ENCODE measurements at places on chromosomes 4 and X. TPM values are rescaled to one million over a fixed set of nuclear protein-coding genes. Genes with fewer than 3 reads are reported as not detected.

Gene RNF175
- 1.0 TPM for total RNA-seq

Gene REPS2
- total RNA-seq: 7.9 TPM

Gene BTK
- total RNA-seq: 21.0 TPM

DNA sequence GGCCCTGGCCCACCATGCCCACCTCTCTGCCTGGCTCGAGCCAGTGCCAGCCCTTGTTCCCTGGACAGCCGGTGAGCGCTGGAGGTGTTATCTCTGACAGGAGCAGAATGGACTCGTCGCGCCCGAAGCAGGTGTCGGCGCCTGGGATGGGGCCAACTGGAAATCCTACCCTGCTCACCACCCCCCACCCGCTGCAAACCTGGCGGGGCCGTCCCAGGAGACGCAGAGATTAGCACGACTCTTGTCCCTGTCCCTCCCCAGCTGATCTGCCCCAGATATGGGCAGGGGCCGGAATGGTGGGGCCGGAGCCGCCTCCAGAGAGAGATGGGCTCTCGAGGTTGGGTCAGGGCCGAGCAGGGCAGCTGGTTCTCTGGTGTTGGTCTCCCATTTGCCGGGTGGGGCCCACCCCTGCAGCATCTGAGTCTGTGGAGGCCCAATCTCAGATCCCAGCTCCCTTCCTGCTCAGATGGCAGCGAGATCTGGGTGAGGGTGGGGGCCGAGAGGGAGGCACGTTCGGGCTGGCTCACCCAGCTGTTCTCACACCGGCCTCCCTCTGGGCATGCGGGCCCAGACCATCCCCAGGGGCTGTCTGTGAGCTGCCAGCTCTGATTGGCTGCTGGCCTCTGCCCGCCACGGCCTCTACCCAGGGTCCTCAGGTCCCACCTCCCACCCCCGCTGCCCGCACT lies 20.1 kb upstream of the FGFR3 start:
- no peak for DNase-seq

DNA sequence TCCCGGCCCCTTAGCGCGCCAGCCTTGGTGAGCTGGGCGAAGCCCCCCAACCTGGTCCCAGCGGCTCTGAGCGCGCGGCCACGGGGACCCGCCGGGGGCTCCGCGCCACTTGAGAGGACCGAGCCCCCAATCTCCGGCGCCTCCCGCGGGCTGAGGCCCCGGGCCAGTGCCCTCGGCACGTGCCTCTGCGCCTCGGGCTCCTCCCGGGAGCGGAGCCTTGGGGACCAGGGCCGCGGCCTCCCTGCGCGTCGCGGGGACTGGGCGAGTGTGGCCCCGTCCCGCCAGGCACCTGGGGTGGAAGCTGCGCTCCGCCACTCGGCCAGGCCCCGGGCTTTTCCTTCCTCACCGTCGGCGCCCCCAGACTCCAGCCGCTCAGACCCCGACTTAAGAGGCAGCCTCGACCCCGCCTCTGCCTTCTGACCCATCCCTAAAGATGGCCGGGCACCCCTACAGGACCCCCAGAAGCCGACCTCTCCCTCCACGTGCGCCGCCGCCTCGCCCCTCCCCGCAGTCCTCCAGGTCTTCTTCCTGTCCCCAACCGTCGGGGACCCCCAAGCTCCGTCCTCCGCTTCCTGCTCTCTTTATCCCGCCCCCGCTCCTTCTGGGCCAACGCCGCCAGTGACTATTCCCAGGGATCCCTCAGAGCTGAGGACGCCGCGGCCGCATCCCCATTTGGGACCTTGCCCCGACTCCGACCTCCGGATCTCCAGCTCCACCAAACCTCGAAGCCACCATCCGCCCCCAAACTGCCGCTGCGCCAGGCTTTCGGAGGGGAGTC lies 752 bp downstream of the ERAS start:
- peak; percentile 70 for DNase-seq

DNA sequence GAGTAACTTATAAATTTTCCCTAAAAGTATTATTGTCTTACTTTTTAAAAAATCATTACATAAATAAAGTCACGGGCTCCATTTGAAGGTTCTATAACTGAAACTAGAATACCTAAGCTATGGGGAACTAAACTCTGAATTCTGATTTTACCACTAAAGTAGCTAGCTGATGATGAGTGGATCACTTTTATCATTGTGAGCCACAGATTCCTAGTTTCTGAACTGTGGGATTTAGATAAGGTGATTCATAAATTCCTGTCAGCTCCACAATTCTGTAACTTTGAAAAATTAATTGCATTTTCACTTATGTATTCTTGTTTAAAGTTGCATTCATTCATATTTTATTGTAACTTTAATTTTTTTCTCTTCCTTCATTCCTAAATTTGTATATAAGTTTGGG lies 540.9 kb downstream of the GBA3 start:
- DNase-seq: no peak

GRCh38 chrX:91414713-91415112 lies 19.9 kb upstream of the PABPC5 start:
- DNase-seq: no peak

GRCh38 chrX:47648376-47648775 lies 2.0 kb downstream of the ELK1 start:
- DNase-seq: no peak

DNA sequence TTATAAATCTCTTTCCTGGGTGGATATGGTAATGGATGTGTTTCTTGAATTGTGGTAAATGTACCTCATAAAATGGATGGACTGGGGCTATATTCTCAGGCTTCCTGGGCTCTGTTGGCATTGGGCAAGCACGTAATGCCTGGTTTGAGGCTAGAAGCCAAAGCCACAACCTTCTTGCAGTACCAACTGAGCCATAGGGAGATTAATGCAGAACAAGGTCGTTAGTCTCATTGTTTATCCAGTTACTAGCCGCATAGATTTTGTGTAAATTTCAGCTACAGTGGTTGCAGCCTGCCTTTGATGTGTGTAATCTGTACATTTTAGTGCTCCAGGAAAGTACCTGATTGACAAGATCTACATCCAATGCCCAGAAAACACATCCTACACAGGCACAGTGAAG lies 7.2 kb upstream of the LEF1 start:
- DNase-seq: no peak

DNA sequence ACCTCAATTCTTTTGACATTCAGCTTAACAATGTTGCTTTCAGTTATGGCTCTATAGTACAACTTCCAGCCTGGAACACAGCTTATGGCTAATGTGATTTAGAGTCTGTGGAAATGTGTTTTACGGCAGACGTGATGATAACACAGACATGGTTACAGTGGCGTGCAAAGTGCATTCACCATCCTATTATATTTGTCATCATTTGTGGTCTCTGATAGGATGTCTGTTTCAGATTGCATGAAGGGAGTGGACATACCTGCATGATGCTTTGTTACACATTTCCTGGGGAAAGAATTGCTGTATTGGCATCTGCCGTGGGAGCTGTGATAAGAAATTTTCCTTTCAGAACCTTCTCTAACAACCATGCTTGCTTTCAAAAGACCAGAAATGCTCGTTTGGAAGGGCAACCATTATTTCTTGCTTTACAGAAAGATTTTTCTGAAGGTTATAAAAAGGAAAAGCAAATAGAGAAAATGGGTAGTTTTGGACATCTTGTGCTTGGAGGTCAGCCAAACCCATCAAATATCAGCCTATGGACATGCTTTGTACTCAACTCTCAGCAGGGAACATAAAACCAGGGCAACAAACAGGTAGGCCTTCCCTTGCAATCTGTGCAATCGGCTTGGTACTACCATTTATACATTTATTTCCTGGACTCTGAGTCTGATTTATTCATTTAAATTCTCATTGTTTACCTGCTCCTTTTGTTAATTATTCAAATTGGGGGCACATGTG lies 273.9 kb downstream of the TLL1 start:
- no peak for DNase-seq

- DNase-seq: no peak
These were observed 43.8 kb upstream of the SETD7 start for GRCh38 chr4:139599594-139600374.

GRCh38 chr4:151226004-151226932 lies 50.7 kb upstream of the PRSS48 start:
- DNase-seq: no peak
